ENCODE measurements at places on chromosomes 2 and 18. TPM values are rescaled to one million over a fixed set of nuclear protein-coding genes. Genes with fewer than 3 reads are reported as not detected.

FIGN gene
- 0.57 TPM for total RNA-seq

GKN2 gene
- not detected for total RNA-seq

IWS1 gene
- 98.3 TPM for total RNA-seq

FTCDNL1 gene
- total RNA-seq = 0.86 TPM

CFAP221 gene
- total RNA-seq = 2.0 TPM

POTEF gene
- total RNA-seq = 5.4 TPM

NAT8 gene
- not detected for total RNA-seq

HRH4 gene
- total RNA-seq = 0.06 TPM

PJVK gene
- total RNA-seq = 2.1 TPM
